ENCODE measurements at places on chromosomes 12 and 14.
A peak's percentile ranks its signal among the peaks of the same experiment; 100 is the strongest.

GRCh38 chr12:108215458-108215857 lies 86.4 kb downstream of the WSCD2 start:
- no peak for ATAC-seq

- ATAC-seq = no peak
Observed at GRCh38 chr14:54976316-54976715, 50.6 kb downstream of the WDHD1 start.

DNA sequence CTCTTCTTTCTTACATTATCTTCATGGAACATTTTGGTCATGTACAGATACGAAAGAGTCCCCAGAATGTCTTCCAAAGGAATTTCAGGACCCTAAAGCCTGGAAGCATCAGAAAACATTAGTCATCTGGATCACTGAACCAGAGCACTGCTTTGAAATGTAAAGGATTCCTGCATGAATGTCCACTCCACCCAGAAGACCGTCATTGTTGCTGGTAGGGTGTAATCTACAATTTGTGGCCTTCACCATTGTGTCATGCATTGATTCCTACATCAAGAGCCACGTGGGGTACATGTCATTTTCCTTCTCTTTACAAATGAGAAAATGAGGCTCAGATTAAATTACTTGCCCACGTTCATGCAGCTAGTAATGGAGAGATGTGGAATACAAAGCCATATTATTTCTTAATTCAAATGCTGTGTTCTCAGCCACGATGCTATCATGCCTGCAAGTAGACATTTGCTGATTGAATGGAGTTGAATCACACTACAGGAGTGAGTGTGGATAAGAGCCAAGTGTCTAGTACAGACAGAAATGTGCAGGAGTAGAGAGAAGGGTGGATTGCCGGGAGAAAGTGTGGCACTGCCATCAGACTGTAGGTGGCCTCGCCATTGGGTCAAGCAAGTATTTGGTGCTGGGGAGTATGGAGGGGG lies 231.2 kb downstream of the C12orf75 start:
- no peak for ATAC-seq

DNA sequence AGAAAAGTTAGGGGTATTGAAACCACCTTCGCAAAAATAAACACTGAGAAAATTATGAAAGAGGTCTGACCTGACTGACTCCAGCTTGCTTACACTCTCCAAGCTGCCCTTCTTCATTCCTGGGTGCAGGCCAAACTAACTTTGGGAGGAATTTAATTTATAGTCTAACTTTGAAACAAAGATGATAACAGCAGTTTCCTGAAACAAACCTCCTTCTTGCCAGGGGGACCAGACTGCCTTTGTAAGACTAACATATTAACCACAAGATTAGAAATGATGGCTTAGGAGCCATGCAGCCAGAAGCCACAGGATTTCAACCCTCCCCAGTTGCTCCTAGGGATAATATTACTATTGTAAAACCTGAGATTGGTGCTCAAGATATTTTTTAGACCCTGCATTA lies 13.8 kb upstream of the EEA1 start:
- no peak for ATAC-seq

DNA sequence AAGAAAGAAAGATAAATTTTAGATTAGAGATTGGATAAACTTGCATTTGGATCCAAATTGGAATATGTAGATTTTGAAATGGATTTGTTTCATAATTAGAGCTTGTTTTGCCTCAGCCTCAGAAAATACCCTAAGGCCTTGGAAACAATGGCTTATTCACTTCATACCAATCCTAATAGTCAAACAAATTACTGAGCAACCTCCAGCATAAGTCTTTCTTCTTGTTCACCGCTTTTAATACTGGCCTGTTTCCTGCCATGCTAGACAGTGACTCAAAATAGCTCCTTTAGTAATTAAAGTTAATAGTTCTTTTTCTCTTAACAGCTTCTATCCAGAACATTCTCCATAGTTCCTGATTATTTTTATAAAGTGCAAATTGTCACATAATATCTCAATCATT lies 110.9 kb upstream of the DNM1L start:
- ATAC-seq = no peak

GRCh38 chr12:104514092-104514810 lies 57.5 kb downstream of the CHST11 start:
- ATAC-seq = no peak

DNA sequence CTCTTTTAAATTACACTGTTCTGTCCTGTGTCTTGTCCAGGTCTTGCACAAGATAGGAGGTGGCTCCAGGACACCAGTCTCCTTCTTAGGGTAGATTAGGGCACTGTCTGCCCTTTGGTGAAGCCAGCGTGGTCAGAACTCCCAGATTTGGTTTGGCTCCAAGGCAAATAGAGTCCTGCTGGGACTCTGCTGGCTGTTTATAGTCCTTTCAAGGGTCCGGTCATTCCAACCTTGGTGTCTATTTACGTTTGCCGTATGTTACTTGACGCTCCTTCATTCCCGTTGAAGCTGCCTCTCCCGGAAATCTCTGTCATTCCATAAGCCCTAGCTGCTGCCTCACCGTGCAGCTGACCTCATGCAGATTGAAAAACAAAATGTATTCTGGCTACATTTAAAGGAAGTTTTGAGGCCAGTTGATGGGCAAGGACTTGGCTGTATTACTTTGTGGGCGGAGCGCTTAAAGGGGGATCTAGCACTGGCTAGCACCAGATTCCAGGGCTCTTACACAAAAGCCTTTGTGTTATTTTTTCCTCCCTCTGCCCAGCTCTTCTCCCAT lies 180.6 kb downstream of the AKAP6 start:
- no peak for ATAC-seq

DNA sequence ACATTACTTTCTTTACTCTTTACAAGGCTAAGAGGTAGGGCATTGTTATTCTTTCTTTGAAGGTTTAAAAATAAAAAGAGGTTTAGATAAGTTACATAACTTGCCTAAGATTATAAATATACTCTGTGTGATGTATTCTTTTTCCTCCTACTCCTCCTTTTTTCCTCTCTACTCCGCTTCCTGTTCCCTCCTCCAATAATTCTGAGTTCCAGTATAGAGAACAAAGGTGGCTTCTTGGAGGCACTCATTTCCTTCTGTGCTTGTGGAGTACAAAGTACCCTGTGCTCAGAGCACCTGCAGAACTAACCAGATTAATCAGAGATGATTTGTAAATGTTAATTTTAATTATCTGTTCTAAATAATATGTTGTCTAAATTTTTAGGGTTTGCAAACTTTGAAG lies 11.3 kb downstream of the LRRC9 start:
- ATAC-seq = no peak

GRCh38 chr12:79624378-79624777 lies 66.4 kb downstream of the PAWR start:
- ATAC-seq = no peak

DNA sequence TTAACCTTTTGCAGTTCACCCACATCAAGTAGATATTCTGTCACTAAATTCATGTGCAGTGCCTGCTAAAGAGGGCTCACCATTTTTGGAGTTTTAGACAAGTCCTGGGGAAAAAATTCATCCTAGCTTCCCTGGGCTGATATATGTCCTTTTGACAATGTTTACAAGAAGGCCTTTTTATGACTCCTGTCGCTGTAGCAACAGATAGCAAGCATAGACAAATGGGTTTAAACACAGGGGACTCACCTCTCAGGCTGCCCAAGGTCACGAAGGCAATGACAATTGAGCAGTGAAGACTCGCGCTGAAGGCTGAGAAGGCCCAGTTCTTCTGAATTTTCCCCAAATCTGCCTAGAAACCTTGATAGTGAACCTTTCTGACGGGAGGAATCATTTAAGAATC lies 150.7 kb upstream of the CPM start:
- no peak for ATAC-seq

DNA sequence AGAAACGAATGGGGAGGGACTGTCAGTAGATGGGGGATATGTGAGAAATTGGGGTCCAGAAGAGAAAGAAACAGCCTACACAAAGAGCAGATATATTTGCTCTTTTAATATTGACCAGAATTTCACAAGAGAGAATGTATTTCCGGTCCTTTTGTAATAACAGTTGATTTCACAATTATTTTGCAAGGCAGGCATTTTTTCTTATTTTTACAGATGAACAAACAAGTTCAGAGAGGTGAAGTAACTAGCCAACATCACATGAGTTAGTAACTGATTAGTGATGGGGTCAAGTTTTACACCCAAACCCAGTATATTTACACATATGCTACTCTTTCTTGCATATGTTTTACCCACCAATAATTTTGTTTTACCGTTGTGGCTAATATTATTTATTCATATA lies 188.2 kb downstream of the NAV3 start:
- no peak for ATAC-seq

DNA sequence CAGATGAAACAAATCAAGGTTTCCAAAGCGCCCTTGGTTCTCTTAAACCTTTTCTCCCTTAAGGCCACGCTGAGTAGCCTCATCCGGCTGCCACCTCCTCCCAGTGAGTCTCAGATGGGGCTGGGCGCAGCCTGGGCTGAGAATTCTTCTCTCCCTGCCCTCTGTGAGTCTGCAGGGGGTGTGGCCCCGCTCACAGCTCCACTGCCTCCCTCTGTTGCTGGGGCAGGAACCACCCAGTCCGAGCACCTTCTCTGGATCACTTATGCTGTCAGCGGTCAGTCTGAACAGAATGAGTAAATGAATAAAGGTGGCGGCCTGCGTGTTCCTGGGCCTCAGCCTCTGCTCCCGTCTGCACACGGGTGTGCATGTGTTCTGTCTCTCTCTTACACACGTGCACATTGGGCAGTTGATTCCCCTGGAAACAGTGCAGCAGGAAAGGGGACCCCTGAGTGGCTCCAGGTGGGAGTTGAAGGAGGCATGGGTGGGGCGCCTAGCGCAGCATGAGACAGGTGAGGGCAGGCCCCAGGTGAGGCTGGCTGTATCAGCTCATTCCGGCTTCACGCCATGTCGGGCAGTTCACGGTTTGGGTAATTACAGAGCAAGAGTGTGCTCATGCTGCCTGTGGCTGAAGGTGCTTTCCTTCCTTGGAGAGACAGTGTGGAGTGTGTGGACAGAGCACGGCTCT lies 4.3 kb downstream of the PAPLN start:
- no peak for ATAC-seq

DNA sequence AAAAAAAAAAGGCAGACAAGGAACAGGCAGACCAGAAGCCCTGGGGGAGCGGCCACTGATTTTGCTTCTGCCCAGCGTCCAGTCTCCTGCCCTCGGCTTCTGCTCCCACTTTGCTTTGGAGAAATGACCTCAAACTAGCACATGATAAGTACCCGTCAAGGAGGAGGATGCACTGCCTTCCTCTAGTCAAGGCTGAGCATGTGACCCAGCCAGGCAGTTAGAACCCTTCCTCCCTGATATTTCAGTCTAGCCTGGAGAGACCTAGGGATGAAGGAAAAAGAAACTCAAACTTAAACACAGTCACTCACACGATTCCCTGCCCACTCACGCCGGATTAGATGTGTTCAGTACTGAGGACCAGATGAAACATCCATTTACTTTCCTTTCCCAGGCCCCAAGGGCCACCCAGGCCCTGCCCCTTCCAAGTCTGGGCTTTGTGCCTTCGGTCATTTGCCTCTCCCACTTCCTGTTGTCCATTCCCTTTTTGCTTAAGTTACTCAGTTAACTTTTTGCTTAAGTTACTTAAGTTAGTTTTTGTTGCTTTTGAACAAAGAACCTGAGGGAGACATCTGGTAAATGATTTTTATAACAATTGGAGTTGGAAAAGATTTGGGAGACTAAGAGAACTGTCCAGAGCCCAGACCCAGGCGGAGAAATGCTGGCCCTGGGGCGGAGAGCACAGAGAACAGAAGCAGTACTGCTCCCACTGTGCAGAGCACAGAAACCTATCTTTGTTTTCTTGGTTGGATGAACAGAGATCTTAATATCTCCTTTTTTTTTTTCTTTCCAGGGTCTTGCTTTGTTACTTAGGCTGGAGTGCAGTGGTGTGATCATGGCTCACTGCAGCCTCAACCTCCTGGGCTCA lies 23.0 kb upstream of the TTC7B start:
- ATAC-seq = no peak

- ATAC-seq = peak; percentile 87
Observed at GRCh38 chr12:95918194-95918993, 24.0 kb downstream of the CCDC38 start.

DNA sequence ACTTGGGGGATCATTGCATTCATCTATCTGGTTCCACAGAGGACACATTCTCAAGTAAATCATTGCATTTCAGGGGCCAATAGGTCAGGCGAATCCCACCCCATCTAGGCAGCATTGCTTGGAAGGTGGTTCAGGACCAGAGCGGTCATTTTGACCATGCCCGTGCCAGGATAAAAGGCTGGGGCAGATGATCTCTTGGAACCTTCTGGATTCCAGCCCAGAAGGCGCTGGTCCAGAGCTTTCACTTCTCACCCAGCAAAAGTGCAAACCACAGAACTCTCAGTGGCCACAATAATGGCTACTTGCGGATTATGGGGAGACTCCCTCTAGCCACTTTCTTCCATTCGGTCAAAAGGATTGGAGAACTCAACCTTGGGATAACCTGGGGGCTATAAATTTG lies 595 bp upstream of the KRT85 start:
- no peak for ATAC-seq

DNA sequence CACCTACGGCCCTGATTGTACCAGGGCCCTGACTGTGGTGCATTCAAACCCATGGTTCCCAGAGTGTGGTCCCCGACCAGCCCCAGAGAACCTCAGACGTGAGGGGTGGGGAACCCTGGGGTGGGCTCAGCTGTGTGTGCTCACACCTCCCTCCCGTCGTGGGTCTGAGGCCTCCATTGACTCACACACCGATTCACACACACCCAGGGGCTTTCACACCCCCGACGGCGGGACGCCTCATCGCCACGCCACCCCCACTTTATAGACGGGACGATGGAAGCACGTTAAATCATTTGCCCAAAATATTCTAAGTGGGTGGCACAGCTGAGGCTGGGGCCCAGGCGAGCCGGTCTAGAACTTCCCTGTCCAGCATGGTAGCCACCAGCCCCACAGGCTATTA lies 3.4 kb upstream of the FBRSL1 start:
- no peak for ATAC-seq

GRCh38 chr12:98970210-98970609 lies 325.1 kb downstream of the APAF1 start:
- no peak for ATAC-seq

DNA sequence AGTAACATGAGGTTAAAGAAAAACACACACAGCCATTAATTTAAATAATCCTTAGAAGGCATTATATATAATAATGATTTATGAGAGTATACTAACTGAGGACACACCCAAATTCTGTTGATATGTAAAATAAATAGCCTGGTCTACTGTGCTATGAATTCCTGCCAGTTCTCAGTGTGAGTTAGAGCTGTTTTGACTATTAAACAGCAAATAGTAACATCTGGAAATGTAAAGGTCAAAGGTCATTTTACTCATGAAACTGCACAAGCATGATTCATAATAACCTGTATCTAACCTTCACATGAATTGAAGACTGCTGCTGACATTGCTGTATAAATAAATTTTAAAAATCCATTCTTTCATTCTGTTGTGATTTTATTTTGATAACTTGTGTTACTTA lies 966.7 kb downstream of the SLC6A15 start:
- ATAC-seq = no peak

DNA sequence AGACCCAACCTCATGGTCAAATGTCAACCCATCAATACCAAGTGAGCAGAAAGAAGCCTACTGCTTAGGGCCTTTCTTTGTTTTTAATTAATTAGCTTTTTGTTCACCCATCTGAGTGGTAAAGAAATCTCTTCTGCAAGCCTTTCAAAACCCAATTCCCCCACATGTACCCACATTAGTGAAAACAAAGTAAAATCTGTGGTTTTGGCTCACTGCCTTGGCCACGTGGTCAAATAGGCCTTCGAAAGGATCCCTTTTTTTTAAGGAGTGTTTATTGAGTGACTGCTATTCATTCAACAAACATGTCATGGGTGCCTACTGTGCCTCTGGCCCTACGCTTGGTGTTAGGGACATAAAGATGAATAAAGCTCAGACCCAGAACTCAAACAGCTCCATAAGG lies 160.1 kb downstream of the NUAK1 start:
- ATAC-seq = no peak

GRCh38 chr14:102603293-102603907 lies 11.0 kb downstream of the RCOR1 start:
- no peak for ATAC-seq

Measured in activated CD4-positive, CD25-positive, alpha-beta regulatory T cell treated with anti-CD3 and anti-CD28 coated beads, Interleukin-2, amount 50 U/mL, for 24 hours (primary cell).